Activated CD4-positive, alpha-beta T cell treated with anti-CD3 and anti-CD28 coated beads, Interleukin-2, amount 10 ng/mL, durations not matched to agents 24 days and 14 days (primary cell): ENCODE measurements at places on chromosomes 16 and 17. TPM values are rescaled to one million over a fixed set of nuclear protein-coding genes. Genes with fewer than 3 reads are reported as not detected.

RECQL5 gene
- 34.2 and 34.4 TPM in 2 replicates for total RNA-seq

BRIP1 gene
- total RNA-seq: 17.2 and 19.9 TPM in 2 replicates

HOXB9 gene
- total RNA-seq: 0.21 and 0.30 TPM in 2 replicates

OR3A3 gene
- total RNA-seq: not detected in 2 replicates

ZNF319 gene
- 8.0 and 8.3 TPM in 2 replicates for total RNA-seq

ADAM11 gene
- total RNA-seq: 0.12 TPM in 2 replicates

KIF2B gene
- not detected in 2 replicates for total RNA-seq

MYH1 gene
- total RNA-seq: not detected in 2 replicates

GRCh38 chr17:73179387-73179786, 13.5 kb upstream of the COG1 start:
- H3K27me3 ChIP-seq: no peaks in the 10 kb centered on the region
- DNase-seq: no peak
- no peak overlapping the region for H3K27ac ChIP-seq

DNA sequence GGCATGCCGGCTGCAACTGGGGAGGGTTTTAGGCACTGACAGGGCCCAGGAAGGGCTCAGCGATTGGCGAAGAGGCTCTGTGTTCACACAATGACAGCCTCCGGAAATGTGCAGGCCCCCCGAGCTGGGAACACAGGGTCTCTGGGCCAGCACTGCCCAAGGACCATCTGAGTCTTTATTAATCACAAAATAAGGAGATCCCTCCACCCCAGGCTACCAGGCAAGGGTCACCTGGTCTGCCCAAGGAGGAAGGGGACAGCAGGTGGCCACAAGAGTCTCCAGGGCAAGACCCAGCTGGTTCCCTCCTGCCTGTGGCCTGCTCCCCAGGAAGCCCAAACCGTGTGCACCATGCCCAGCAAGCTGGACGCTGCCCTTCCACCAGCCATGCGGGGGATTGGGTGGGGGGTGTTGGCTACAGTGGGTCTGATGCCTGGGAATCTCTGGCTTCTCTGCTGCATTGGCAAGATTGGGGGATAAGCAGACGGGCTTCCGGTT, 52.1 kb upstream of the TNRC6C start:
- no peak for DNase-seq
- no peaks in the 10 kb centered on the region for H3K4me1 ChIP-seq
- no peak overlapping the region for H3K4me3 ChIP-seq
- no peaks in the 10 kb centered on the region for H3K36me3 ChIP-seq

DNA sequence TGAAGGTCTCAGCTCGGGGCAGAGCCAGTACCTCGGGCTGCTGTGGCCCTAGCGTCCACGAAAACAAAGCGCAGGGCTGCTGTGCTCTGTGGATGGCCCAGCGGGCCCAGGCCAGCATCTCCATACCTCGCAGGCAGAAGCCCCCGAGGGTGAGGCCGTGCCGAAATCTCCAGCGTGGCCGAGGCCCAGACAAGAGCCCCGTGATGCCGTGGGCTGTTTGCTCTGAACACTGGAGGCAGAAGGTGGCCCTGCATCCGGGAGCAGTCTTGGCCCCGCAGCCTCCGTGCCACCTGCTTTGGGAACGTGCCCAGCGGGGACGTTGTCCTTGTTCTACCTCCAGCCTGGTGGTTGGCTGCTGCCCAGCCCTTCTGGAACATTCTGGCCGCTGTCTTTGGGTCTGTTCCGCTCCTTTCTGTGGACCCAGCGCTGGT, 121.4 kb downstream of the BANP start:
- H3K4me3 ChIP-seq: no peak overlapping the region
- no peak overlapping the region for H3K27ac ChIP-seq
- DNase-seq: no peak
- no peaks in the 10 kb centered on the region for H3K27me3 ChIP-seq

GRCh38 chr16:65767125-65767524, 599.4 kb upstream of the CDH5 start:
- peaks cover 1% of the 10 kb centered on the region for H3K4me1 ChIP-seq
- H3K27ac ChIP-seq: no peak overlapping the region
- H3K27me3 ChIP-seq: no peaks in the 10 kb centered on the region
- H3K4me3 ChIP-seq: no peak overlapping the region
- no peak for DNase-seq

- DNase-seq: no peak
- H3K4me1 ChIP-seq: peaks cover 2% of the 10 kb centered on the region
- peaks cover 11% of the 10 kb centered on the region for H3K27me3 ChIP-seq
- H3K36me3 ChIP-seq: no peaks in the 10 kb centered on the region
- no peak overlapping the region for H3K27ac ChIP-seq
Observed at GRCh38 chr17:28963841-28964240, 12.5 kb upstream of the PHF12 start.

DNA sequence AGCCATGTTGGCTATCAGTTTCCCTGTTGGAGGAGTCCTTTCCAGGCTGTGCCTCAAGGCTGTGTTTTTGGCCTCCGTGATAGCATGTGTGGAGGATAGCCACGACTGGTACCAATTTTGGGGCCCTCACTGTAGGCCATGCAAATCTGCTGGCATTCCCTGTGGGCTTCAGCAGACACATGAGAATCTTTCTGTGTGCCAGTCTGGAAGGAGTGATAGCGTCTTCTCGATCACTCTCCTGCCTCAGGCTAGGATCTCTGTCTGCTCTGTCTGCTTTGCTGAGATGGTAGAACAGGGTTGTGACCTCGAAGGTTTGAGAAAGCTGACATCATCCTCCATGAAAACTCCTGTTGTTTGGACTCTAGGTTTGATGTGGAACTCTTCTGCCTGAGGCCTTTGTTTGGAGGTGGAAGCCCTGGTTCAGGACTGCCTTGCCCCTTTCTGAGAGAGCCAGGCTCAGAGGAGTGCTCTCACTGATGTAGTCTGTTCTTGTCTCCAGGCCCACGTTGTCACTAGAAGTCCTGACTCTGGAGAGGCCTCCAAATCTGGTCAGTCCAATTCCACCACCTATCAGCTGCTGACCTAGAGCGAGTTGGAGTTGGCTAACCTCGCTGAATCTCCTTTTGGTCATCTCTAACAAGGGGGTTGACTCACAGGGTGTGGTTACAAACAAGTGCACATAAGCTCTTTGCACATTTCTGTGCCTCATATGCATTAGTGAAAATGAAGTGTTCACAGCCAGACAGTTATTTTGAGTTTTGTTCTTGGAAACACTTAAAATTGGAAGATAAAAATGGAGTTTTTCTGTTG, 12.1 kb upstream of the EDC4 start:
- no peak for DNase-seq
- H3K27ac ChIP-seq: peak overlapping the region; percentile 15
- H3K4me1 ChIP-seq: peaks cover 22% of the 10 kb centered on the region
- H3K4me3 ChIP-seq: no peak overlapping the region

GRCh38 chr17:78923660-78924453, 1.3 kb downstream of the TIMP2 start:
- H3K27me3 ChIP-seq: peaks cover 27% of the 10 kb centered on the region
- H3K4me3 ChIP-seq: peak overlapping the region; percentile 70
- no peak overlapping the region for H3K27ac ChIP-seq
- no peaks in the 10 kb centered on the region for H3K36me3 ChIP-seq

- DNase-seq: no peak
- H3K36me3 ChIP-seq: no peaks in the 10 kb centered on the region
- H3K4me1 ChIP-seq: no peaks in the 10 kb centered on the region
- H3K27me3 ChIP-seq: no peaks in the 10 kb centered on the region
Observed at GRCh38 chr17:13073018-13073417, 55.2 kb upstream of the ELAC2 start.

DNA sequence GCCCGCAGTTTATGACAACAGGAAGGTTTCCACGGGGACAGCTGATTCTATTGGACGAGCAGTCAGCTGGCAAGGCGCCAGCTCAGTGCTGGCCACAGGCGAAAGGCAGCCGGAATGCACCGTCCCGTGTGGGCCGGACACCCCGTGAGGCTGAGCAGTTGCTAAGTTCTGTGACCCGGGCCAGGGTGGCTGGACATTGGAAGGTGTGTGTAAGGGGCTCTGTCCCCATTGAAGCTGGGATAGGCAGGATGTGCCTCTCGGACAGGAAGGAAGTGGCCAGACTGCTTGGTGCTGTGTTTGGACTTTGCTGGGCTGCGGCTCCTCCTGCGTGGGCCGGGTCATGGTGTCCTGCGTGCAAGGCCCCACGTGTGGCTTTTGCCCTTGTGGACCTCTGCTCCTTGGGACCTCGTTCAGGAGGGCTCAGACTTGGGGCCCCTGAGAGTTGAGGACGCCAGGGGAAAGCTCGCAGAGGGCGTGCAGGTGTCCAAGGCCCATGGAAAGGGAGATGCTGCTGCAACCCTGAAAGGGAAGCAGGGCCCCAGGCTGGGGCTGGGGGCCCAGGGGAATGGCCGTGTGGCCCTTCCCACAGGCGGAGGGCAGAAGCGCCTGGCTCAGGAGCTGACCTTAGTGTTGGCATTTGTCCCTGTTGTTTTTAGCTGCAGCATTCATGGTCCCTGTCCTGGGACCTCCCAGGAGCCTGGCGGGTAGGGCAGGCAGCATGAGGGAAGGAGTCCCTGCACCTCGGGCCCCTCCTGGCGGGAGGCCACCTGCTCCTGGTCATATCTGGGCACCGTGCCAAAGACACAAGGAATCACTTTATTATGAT, 10.0 kb downstream of the BAIAP2 start:
- H3K27me3 ChIP-seq: no peaks in the 10 kb centered on the region
- no peak overlapping the region for H3K27ac ChIP-seq
- H3K36me3 ChIP-seq: no peaks in the 10 kb centered on the region
- DNase-seq: no peak

GRCh38 chr16:75148311-75149195, at the start of gene ZFP1:
Gene ZFP1, plus strand, starts transcription at chr16:75148524. Its CDS starts 4,428 bp downstream, at chr16:75152952.
- H3K4me1 ChIP-seq: peaks cover 19% of the 10 kb centered on the region
- H3K36me3 ChIP-seq: peaks cover 35% of the 10 kb centered on the region
- H3K27me3 ChIP-seq: no peaks in the 10 kb centered on the region
- H3K4me3 ChIP-seq: peak within 1 kb of the TSS; percentile 92

GRCh38 chr17:31564883-31565301, 173.4 kb downstream of the RAB11FIP4 start:
- peaks cover 16% of the 10 kb centered on the region for H3K4me1 ChIP-seq
- H3K4me3 ChIP-seq: no peak overlapping the region
- no peak for DNase-seq
- peaks cover 13% of the 10 kb centered on the region for H3K27me3 ChIP-seq

- DNase-seq: peak; percentile 94
- H3K27ac ChIP-seq: peak overlapping the region; percentile 94
- no peaks in the 10 kb centered on the region for H3K27me3 ChIP-seq
- H3K4me3 ChIP-seq: peak overlapping the region; percentile 99
- H3K4me1 ChIP-seq: peaks cover 81% of the 10 kb centered on the region
- peaks cover 46% of the 10 kb centered on the region for H3K36me3 ChIP-seq
Observed at GRCh38 chr17:45228763-45229539, 7.3 kb downstream of the FMNL1 start.

DNA sequence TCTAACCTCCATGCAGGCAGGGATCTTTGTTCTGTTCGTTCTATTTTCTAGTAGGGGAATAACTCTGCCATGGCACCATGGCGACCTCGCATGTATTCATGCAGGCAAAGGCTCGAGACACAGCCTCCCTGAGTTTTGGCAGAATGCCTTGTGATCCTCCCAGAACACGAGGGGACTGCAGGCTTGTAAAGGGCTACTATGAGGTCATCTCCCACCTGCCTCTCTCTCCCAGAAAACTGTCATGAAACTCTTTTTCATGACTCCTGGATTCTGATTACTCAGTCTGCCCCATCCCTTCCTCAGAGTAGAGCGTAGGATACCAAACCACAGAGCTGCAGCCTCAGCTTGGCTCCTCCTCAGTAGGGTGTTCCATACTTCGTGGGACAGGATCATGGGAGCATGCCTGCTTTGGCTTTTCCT, 64.3 kb downstream of the IGF2BP1 start:
- H3K4me1 ChIP-seq: no peaks in the 10 kb centered on the region
- H3K27ac ChIP-seq: no peak overlapping the region
- H3K27me3 ChIP-seq: peaks cover 10% of the 10 kb centered on the region
- no peak for DNase-seq

- H3K4me1 ChIP-seq: no peaks in the 10 kb centered on the region
- H3K27ac ChIP-seq: no peak overlapping the region
- no peaks in the 10 kb centered on the region for H3K36me3 ChIP-seq
- H3K4me3 ChIP-seq: no peak overlapping the region
Observed at GRCh38 chr16:65070831-65071432, 50.9 kb downstream of the CDH11 start.

DNA sequence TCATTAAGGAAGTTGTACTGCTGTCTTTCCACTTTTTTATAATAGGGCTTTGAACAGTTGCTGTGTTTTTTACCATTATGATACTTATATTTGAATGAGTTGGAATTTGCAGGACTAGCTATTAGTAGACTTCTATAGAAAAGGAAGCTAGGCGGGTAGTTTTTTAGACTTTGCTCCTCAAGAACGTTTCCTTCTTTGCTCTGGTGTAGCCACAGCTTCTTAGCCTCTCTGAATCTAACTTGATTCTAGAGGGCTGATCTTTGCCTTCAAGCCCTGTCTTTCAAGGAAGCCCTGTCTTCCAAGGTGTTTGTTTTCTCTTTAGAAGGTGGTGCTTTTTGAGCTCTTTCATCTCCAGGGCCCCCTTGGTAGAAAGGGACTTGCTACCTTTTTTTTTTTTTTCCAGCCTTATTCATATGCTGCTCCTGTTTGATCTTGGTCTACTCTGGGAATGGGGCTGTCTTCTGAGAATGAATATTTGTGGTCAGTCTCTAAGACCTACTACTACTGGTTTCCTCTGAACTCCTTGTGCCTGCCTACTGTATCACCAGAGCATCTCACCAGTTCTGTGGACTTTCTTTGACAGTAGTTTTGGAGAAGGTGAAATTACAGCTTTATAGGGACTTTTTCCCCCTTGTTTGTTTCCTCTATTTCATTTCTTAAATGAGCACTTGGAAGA, 52.3 kb upstream of the RASL10B start:
- no peak for DNase-seq
- H3K4me1 ChIP-seq: peaks cover 16% of the 10 kb centered on the region
- no peak overlapping the region for H3K4me3 ChIP-seq
- peaks cover 53% of the 10 kb centered on the region for H3K36me3 ChIP-seq

DNA sequence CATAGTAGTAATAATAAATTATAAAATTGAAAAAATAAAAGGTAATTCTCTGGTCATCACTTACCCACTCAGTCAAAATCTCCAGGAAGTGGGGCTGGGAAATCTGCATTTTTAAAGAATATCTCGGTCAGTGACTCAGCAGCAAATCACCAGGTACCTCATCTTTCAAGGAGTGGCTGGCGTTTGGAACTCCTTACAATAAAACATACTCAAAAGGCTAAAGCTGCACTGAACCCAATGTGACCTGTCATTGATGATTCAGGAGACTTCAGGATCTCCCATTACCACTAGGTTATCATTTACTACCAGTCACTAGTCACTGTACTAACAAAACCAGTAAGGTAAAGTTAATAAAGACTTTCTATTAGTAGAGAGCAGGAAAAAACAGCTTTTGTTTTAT, 21.5 kb upstream of the RFFL start:
- DNase-seq: no peak
- H3K27me3 ChIP-seq: no peaks in the 10 kb centered on the region
- H3K4me3 ChIP-seq: no peak overlapping the region
- H3K36me3 ChIP-seq: peaks cover 6% of the 10 kb centered on the region
- H3K4me1 ChIP-seq: peaks cover 70% of the 10 kb centered on the region

GRCh38 chr17:19003543-19004420, 782 bp downstream of the FAM83G start:
- peak overlapping the region; percentile 90 for H3K4me3 ChIP-seq
- H3K27ac ChIP-seq: peak overlapping the region; percentile 91
- H3K27me3 ChIP-seq: peaks cover 12% of the 10 kb centered on the region
- H3K36me3 ChIP-seq: peaks cover 5% of the 10 kb centered on the region
- H3K4me1 ChIP-seq: peaks cover 21% of the 10 kb centered on the region
